ENCODE measurements at places on chromosomes 1 and 21.
A peak's percentile ranks its signal among the peaks of the same experiment; 100 is the strongest.

DNA sequence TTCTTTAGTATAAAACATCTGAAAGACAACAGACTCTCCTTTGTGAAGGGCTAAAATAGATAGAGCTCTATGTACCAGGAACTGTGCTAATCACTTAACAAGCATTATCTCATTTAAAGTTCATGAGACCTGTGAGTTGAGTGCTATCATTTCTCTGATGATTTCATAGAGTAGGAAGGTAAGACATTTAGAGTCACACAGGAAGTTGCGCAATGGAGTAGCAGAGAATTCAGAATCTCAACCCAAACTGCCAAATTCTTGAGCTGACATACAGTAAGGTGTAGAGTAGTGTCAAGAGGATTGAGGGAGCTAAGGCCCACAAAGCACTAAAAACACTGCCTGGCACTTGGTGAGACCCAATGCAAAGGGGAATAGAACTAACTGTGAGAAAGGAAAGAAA is 384.3 kb downstream of the NTNG1 start:
- DNase-seq, result no peak

DNA sequence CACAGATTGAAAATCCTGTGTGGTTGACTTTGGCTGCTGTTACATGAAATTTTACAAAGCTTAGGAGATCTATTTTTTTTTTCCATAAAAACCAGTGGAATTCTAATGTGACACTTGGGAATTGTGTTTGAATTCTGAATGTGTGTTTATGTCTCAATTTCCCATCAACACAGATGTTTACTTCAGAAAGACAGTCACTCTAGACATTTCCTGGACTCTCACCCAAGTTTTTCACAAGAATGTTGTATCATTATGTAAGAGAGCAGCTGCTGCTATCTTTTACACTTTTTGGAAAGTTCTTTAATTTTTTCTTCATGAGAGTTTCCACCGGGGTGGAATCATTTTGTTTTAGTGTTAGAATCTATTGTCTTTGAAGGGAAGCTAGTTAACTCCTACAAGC is 210.1 kb downstream of the GIPC2 start:
- no peak for DNase-seq

- no peak for DNase-seq
Observed at GRCh38 chr1:156815307-156815826, 1.3 kb downstream of the SH2D2A start.

DNA sequence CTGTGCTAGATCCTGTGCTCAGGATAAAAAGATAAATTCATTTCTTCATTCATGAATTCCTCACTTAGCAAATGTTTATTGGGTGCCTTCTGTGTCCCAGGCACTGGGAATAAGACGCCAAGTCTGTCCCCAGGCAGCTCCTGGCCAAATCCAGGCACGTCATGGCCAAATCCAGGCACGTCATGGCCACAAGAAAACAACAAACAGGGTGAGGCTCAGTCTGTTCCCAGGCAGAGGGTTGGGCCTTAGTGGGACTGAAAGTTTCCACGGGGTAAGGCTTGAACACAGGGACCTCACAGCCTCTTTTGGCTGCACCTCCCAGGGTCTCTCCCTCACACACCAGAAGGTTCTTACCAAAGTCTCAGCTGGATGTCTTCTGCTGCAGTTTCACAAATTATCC is 95.7 kb downstream of the PAX7 start:
- DNase-seq, result no peak

DNA sequence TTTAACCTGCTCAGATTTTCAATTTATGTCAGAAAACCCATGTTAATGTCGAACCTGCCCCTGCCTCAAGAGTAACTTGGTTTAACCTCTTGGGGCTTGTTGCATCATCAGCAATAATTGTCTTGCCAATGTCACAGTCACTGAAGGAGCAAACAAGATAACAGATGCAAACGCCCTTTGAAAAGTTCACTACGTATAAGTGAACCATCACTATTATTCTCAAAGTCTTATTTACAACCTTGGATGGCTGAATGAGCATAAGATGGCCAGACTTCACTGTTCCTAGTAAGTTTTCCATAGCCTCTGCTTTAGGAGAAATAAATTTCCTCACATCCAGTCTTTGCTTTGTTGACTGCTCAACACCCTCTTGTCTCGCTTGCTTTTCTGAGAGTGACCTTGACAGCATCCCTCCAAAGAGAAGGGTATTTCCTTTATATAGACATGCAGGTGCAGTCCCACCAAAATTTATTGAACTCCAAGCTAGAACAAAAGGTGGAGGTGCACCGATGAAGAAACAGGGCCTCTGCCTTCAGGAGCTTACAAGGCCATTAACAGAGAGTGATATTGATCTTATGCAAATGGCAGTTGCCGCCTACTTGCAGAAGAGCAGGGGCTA is 749 bp upstream of the LRIG2 start:
- no peak for DNase-seq

DNA sequence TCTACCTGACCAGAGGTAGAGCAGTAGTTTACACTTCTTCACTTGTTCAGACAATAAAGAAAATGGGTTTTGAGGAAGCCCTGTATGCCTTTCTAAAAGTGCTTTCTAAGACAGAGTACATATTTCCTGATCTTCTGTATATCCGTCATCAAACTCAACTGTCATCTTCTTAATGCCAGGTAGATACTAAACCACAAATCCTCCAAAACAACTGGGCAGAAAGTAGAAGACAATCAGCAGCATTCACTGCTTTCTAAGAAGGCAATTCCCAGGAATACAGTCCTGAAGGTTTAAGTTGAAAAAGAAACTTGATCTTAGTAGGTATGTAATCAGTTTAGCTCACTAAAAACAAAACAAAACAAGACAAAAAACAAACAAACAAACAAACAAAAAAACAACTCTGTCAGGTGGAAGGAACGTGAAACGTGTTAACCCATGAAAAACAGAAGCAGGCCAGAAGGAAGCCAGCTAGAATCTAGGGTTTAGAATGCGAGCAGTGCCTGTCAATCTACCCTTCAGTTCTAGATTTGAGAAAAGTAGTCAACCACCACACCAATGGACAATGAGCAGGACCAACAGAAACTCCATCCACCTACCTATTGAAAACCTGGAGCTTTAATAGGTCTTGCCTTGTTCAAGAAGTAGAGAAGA is 59.2 kb downstream of the LEPR start:
- DNase-seq, result no peak

GRCh38 chr21:28644762-28645161 is 347.9 kb downstream of the LTN1 start:
- DNase-seq, result no peak

DNA sequence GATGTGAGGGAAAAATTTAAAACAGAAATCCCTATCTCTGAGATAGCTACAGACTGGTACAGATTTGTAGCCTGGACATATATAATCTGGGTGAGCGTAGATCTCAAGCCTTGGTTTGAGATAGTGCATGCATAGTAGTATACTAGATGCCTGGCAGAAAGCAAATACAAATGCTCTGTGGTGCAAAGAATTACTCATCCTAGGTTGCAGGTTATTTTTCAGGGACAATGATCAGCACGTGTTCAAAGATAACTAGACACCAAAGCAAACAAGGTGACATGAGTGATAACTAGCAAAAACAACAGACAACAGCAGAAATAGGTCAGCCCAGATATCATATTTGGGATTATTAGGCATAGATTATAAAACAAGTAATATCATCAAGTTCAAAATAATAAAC is 292.5 kb downstream of the HLX start:
- DNase-seq, result no peak

DNA sequence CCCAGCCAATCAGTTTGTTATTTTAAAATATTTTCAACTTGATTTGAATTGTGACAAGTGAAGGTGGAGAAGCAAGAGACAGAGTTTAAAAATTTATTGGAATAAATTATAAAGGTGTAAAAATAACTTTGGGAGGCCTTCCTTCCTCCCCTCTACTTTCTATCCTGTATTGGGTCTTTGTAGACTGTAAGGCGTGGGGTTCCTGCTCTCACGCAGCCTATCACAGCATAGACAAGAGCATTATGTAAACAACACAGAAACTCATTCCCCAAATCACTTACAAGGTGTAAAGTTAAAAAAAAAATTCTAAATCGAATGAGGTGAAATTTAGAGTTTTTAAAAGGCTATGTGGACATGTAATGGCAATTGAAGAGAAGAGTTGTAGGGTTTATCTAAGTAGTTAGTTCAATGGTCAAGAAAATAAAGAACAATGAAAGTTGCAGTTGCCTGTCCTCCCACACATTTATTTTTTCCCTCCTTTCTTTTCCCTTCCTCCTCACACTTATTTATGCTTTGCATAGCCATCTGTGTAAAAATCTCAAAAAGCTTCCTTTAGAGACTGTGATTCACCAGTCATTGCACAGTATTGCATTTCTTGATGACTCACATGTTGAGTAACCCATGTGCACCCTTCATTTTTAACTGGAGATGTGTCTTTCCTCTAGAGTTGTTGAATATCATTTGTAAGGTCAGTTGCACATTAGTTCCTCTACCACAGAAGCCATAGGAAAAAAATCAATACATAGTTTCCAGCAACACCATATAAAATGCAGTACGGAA is 242.2 kb downstream of the PTPRC start:
- DNase-seq, result no peak

- DNase-seq, result peak; percentile 67
Observed at GRCh38 chr1:6490181-6491080, 1.0 kb downstream of the PLEKHG5 start.

GRCh38 chr1:12047120-12047876 is 15.8 kb upstream of the TNFRSF8 start:
- peak; percentile 29 for DNase-seq

DNA sequence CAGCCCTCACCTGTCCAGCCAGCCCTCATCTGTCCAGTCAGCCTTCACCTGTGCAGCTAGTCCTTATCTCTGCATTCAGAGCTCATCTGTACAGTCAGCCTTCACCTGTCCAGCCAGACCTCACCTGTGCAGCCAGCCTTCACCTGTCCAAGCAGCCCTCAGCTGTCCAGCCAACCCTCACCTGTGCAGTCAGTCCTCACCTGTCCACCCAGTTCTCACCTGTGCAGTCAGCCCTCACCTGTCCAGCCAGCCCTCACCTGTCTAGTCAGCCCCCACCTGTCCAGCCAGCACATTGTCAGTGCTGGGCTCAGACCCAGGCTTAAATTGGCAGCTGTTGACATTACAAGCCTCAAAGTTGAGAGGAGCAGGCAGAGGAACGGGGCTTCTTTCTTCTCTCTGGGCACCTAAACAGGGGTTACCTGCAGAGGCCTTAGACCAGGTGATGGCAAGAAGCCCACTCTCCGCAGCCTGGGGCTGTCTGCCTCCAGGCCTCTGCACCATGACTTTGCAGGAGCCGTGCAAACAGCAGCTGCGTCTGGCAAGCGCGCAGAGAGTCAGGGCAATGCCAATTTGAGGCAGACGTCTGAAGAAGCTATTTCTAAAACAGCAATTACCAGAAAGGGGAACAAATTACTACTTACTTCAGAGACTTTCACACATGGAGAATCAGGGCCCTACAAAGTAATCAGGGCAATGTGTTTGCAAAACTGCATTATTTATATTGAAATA is 506.1 kb downstream of the NPHP4 start:
- no peak for DNase-seq

DNA sequence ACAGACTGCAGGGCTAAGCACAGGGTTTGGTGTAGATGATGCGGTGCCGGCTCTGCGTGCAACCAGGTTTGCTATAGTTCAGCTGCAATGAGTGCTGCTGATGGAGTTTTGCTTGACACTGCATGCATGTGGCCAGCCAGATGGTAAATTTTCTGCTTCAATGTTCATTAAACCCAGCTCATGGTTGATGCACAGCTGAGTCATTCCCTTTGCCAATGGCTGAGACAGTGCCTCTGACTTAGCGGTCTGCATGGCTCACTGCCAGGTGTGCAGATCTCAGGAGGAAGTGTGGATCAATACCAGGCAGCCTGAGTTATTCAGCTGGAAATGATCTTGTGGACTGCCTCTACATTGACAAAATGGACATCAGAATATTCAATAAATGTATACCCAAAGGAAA is 172.7 kb upstream of the ZP4 start:
- DNase-seq, result no peak

DNA sequence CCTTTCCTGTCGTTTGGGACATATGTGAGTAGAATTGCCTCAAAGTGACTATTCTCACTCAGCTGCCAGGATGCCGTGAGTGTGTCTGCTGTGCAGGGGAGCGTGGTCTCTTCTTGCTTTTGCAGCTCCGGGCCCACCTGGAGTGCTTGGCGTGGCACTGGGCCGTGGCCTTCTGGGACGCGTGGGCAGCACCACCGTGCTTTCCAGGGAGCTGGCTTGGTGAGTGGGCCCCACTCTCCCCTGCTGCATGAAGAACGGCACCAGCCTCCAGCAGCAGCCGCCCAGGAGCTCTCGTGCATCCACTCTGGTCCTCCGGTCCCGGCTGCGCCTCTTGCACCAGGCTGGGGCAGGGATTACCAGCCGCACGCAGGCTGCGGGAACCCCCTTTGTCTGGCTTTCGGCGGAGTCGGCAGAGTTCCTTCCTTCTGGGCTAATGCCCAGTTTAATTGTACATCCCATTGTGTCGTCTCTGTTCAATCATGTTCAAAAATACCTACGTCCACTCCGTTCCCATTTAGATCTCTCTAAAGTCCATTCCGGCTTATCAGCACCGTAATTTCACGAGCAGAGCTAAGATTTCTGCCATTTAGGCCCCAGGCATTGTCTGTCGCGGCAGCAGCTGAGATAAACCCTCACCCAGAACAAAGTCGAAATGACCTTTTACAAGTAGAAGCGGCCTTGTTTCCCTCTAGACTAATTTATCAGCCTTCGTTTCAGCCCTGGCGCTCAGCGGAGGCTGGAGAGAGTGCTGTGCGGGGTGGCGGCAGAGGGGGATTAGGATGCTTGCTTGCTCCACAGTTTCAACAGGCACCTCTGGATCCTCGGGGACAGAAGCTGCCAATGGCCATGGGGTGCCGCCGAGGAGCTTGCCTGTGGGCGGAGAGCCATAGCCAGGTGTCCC is 129.6 kb downstream of the PRDM16 start:
- no peak for DNase-seq

Data from CD4-positive, alpha-beta T cell treated with Interleukin-6 for 4 hours (primary cell).